ENCODE measurements at places on chromosomes 2 and 18.

GRCh38 chr2:48914477-48915089 is 159.1 kb upstream of the LHCGR start:
- DNase-seq, result no peak

GRCh38 chr2:235263205-235264120 is 230.4 kb upstream of the AGAP1 start:
- DNase-seq, result peak; percentile 80

DNA sequence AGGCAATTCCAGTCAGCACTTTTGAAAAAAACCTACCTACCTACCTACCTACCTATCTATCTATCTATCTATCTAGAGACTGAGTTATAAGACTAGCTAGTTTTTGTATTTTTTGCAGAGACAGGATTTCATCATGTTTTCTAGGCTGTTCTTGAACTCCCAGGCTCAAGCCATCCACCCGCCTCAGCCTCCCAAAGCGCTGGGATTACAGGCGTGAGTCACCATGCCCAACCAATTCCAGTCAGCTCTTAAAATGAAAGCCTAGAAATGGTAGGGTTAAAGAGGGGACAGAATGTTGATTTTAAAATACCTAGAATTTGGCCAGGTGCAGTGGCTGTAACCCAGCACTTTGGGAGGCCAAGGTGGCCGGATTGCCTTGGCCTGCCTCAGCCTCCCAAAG is 19.1 kb downstream of the MSH2 start:
- peak; percentile 60 for DNase-seq

GRCh38 chr18:48488388-48488850 is 50.4 kb upstream of the CTIF start:
- DNase-seq, result peak; percentile 99

GRCh38 chr2:223922308-223922707 is 22.8 kb downstream of the WDFY1 start:
- no peak for DNase-seq

- DNase-seq, result no peak
These were observed 42.1 kb upstream of the ARHGAP25 start for GRCh38 chr2:68692511-68692910.

- DNase-seq, result no peak
These were observed 102.6 kb downstream of the HDAC4 start for GRCh38 chr2:239298116-239298804.

DNA sequence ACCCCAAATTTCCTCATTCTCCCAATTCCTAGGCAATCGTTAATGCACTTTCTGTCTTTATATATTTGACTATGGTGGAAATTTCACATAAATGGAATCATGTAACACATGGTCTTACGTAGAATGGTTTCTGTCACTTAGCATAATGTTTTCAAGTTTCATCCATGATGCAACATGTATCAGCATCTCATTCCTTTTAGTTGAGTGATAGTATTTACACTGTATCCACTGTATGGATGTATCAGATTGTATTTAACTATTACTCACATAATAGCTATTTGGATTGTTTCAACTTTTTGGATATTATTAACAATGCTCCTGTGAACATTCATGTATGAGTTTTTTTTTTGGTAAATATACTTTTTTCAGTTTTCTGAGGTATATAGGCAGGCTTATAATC is 982.3 kb upstream of the DDX18 start:
- DNase-seq, result no peak

- DNase-seq, result peak; percentile 90
These were observed 27.1 kb upstream of the PTMA start for GRCh38 chr2:231680992-231681852.

Measured in EL (cell line).